ENCODE measurements at places on chromosomes 5 and 9. TPM values are rescaled to one million over a fixed set of nuclear protein-coding genes. Genes with fewer than 3 reads are reported as not detected.

GRCh38 chr5:34526682-34527305 lies 129.3 kb upstream of the RAI14 start:
- DNase-seq = no peak

DNA sequence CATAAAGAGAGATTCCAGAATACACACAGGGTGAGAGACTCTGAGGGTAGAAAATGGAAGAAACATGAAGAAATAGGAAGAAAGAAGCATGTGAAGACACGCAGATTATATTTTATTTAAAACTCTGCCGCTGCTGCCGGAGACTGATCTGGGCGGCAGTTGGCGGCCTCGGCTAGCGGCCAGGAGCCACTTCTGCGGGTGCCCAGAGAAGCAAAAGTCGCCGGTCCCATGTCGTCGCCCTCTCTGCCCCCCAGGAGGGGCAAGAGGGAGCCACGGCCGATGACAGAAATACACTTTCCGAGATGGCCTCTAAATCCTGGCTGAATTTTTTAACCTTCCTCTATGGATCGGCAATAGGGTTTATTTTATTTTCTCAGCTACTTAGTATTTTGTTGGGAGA lies 40.9 kb downstream of the ANKRD55 start:
- DNase-seq = no peak

- peak; percentile 92 for DNase-seq
These were observed at the start of gene PCDHGC3 for GRCh38 chr5:141475625-141476131. Gene PCDHGC3 (plus strand): TSS chr5:141475966. CDS start chr5:141476117, 151 bp downstream.

GRCh38 chr5:174514983-174515394 lies 209.4 kb upstream of the MSX2 start:
- no peak for DNase-seq

DNA sequence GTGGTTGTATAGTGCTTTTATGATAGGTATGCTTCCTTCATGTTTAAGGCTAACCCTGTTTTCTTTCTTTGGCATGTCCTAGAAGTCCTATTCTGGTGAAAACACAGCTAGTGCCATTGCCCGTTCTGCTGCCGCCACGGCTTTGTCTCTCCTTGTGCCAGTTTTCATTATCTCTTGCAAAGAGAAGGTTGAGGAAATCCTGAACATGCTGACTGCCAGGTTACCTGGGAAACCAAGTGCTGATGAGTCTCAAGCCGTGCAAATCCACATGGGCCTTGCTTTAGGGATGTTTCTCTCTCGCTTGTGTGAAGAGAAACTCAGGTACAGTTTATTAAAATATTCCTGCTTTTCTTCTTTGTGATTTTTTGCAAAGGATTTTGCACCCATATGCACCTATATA lies 102.2 kb downstream of the HACD4 start:
- no peak for DNase-seq

DNA sequence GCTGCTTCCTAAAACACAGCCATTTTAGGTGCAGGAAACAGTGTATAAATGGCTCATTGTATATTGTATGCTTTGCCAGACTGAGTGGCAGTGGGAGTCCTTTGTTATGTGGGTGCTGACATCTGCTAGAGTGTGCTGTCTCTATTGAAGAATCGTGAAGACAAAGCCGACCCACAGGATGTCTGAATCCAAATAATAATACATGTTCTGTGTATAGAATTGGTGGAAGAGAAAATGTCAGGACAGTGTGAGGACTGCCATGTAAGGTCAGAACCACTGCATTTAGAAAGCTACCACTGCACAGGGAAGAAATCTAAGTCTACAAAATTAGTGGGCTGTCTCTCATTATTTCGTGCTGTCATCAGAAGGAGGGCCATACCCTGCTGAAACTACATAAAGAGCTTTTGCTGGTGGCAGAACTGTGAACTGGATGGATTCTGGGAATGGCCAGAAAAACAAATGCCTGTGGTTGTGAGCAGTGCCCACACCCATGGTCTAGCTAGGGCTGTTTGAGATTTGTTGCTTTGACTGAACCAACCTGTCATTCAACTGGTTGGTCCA lies 2.5 kb downstream of the IL7R start:
- DNase-seq = no peak

WASHC1 gene
- 13.3 TPM for total RNA-seq

DNA sequence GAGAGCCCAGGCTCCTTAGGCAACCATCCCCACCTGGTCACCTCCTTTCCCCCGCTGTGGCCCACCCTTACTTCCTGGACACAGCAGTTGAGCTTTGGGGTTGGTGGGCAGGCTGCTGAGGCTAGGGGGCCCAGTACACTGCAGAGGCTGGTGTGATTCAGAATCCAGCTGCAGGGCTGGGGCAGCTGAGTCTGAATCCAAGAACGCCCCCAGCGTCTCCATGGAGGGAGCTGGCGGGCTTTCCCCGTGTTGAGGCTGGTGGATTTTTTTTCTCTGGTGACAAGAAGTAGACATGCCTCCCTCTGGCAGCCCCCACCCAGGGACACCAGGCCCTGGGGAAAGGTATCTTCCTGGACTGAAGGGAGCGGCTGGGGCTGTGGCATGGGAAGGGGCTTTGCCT lies 104.8 kb downstream of the RXRA start:
- no peak for DNase-seq

- no peak for DNase-seq
These were observed 244.9 kb upstream of the KLF4 start for GRCh38 chr9:107734256-107735013.

GRCh38 chr5:179139111-179139935 lies 79.2 kb downstream of the ZNF354C start:
- no peak for DNase-seq

GRCh38 chr5:139964994-139965565 lies 78.0 kb downstream of the NRG2 start:
- DNase-seq = no peak

DMRT2 gene
- total RNA-seq = 2.4 TPM

IL3 gene
- not detected for total RNA-seq

GRCh38 chr5:126954981-126955380 lies 75.4 kb downstream of the MARCHF3 start:
- DNase-seq = no peak

NCS1 gene
- 11.7 TPM for total RNA-seq

DNA sequence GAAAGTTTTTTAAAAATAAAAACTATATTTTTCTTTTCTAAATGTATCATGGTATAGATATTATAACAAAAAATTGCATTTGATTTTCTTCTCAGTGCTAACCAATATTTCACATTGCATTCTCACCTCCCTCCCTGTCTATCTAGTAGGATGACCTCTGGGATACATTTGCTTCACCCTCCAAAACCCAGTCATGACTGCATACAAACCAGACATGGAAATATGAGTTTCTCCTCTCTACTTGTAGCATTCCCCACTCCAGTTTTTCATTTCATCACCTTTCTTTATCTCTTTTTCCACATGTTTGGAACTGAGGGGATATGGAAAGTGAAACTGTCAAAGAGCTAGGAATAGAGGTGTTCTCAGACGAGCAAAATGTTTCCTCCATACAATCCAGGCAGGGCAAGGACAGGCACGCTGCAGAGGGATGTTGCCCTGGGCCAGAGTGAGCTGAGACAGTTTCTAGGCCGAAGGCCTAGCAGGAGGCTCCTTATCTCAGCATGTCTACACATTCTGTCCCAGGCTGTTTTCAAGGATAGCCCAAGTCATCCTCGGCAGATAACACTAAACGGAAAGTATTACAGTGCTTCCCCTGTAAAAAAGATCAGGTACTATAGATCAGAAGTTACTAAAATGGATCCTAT lies 46.7 kb downstream of the MEF2C start:
- DNase-seq = no peak

GRCh38 chr9:34443976-34444375 lies 14.4 kb downstream of the FAM219A start:
- no peak for DNase-seq

DIPK1B gene
- 11.6 TPM for total RNA-seq

SGTB gene
- 18.8 TPM for total RNA-seq

DNA sequence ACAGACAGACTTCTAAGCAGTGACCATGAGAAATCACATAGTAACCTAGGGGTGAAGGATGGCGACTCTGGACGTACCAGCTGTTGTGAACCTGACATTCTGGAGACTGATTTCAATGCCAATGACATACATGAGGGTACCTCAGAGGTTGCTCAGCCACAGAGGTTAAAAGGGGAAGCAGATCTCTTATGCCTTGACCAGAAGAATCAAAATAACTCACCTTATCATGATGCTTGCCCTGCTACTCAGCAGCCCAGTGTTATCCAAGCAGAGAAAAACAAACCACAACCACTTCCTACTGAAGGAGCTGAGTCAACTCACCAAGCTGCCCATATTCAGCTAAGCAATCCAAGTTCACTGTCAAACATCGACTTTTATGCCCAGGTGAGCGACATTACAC lies 38.0 kb upstream of the CCDC152 start:
- DNase-seq = no peak

DNA sequence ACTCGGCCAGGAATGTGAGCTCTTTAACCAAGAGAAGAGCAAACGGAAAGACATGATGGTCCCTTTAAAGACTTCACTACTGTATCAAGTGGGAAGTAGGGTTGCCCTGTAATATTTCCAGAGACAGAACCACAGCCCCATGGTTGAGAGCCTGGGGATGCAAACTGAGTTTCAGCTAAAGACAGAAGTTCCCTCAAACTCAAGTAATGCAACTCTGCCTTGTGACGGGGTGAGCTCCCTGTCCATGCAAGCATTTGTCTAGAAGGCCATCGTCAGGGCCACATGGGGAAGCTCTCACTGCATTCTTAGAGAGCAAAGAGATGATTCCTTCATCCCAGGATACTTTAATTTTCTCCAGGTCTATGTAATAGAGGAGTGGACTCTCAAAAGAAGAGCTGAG lies 82.8 kb downstream of the INSYN2B start:
- no peak for DNase-seq

GRCh38 chr5:31844622-31845345 lies 205.9 kb downstream of the PDZD2 start:
- DNase-seq = no peak

TMEM171 gene
- 1.0 TPM for total RNA-seq

GRCh38 chr9:94982211-94982610 lies 255.7 kb downstream of the AOPEP start:
- DNase-seq = no peak

GRCh38 chr9:98085944-98086343 lies 29.4 kb downstream of the NANS start:
- no peak for DNase-seq

GRCh38 chr9:80937645-80938044 lies 751.7 kb downstream of the TLE1 start:
- no peak for DNase-seq

- no peak for DNase-seq
These were observed 40.2 kb downstream of the ZNF474 start for GRCh38 chr5:122169350-122170103.

DNA sequence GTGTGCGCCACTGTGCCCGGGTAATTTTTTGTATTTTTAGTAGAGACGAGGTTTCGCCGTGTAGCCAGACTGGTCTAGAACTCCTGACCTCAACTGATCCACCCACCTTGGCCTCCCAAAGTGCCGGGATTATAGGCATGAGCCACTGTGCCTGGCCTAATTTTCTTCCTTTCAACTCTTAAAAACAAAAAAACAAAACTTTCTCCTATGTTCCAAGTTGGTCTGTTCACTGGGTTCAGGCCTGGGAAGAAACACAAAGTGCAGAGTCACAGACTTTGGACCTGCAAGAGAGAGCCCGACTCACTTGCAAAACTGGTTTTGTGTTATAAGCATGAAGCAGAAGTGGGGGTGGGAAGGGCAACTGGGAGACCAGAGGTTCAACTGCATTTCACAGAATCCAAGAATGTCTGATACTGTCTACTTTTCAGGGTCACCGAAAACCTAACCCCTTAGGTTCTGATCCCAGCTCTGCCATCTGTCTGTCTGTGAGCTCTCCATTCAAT lies 5.2 kb upstream of the HDHD3 start:
- no peak for DNase-seq

GRCh38 chr5:56054666-56055065 lies 59.9 kb upstream of the IL6ST start:
- DNase-seq = no peak

DNA sequence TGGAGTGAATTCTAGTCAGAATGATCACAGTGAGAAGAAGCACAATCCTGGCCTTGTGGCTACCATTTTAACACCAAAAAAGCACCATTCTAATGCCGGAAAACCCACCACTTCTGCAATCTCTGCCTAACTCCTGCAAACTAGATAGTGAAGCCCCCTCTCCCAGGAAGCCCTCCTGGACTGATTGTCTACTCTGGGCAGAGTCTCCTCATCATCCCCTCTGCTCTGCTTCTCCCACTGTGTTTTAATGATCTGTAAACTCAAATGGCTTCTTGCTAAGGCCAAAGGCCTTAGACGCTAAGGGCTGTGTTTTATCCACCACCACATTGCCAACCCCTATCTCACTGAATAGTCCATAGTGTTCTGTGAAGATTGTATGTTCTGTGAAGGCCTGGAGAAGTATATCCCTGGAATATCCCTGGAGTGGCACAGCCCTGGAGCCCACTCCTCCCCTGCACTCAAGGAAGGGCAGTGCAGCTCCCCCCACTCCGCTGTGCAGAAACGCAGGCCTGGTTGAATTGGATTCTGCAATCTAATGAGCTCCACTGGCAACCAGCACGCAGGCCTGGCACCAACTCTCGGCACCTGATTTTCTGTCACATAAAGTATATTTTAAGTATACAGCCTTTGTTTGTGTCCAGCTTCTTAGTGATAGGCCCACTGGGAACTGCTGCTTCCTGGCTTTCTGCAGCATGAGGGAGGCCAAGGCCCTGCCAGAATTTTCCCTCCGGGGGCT lies 126.3 kb downstream of the ATPSCKMT start:
- DNase-seq = no peak

PCDHA1 gene
- total RNA-seq = not detected

CLIC3 gene
- total RNA-seq = 11.3 TPM

- DNase-seq = no peak
These were observed 73.4 kb upstream of the CDH6 start for GRCh38 chr5:31119938-31120641.
